ENCODE measurements at places on chromosomes 7 and 10. TPM values are rescaled to one million over a fixed set of nuclear protein-coding genes. Genes with fewer than 3 reads are reported as not detected.

Gene ANKRD7
- 0.23 TPM for total RNA-seq

Gene NRG3
- total RNA-seq = 0.15 TPM

Gene ZNF783
- 9.3 TPM for total RNA-seq

Gene GHRHR
- not detected for total RNA-seq

Gene CTAGE8
- not detected for total RNA-seq

Gene PON1
- total RNA-seq = not detected

Gene CYP26C1
- total RNA-seq = 0.23 TPM

Gene DPYSL4
- total RNA-seq = 4.9 TPM

Gene ANKRD22
- not detected for total RNA-seq

Gene GARIN1A
- total RNA-seq = 0.53 TPM

Gene OR2A12
- not detected for total RNA-seq

Gene GET4
- 29.1 TPM for total RNA-seq

Gene PRLHR
- total RNA-seq = not detected

Gene WDR86
- 1.1 TPM for total RNA-seq

Gene YWHAG
- total RNA-seq = 62.2 TPM

Gene NOS3
- 0.53 TPM for total RNA-seq

Gene C7orf33
- not detected for total RNA-seq

Gene DOCK4
- total RNA-seq = 8.4 TPM

Gene LIPJ
- total RNA-seq = not detected

Gene LRRC17
- 39.7 TPM for total RNA-seq

Gene MOGAT3
- not detected for total RNA-seq

Gene OPN1SW
- total RNA-seq = not detected

Gene EGR2
- 0.15 TPM for total RNA-seq

Gene RBP3
- total RNA-seq = under 0.01 TPM

Gene VIM
- total RNA-seq = 4,768 TPM

Gene EMX2
- total RNA-seq = 0.08 TPM

Gene ASB10
- total RNA-seq = not detected

Gene C7orf25
- total RNA-seq = 5.5 TPM

Gene SPDYE16
- total RNA-seq = 0.12 TPM

Gene TMEM270
- total RNA-seq = not detected

Gene GATA3
- total RNA-seq = 0.08 TPM

Gene CRHR2
- total RNA-seq = not detected

Gene SCART1
- total RNA-seq = 2.7 TPM

Gene OR6V1
- not detected for total RNA-seq

Gene PRSS58
- total RNA-seq = not detected

Gene ITGA8
- total RNA-seq = 1.5 TPM

All from smooth muscle cell of the coronary artery (primary cell).